Urinary bladder (tissue), 4 donors: ENCODE measurements at places on chromosomes 13 and 19. TPM values are rescaled to one million over a fixed set of nuclear protein-coding genes. Genes with fewer than 3 reads are reported as not detected.

The PPM1N gene
- 0.53 TPM for total RNA-seq

The OR10H1 gene
- 0.05 TPM for total RNA-seq

The TNNI3 gene
- total RNA-seq: not detected

The LSM7 gene
- total RNA-seq: 46.5 TPM

The DLL3 gene
- total RNA-seq: not detected

The PLIN3 gene
- total RNA-seq: 32.3 TPM

The FFAR2 gene
- total RNA-seq: 0.69 TPM

The CRLF1 gene
- 2.5 TPM for total RNA-seq

The C13orf46 gene
- 0.85 TPM for total RNA-seq

The CNOT3 gene
- total RNA-seq: 11.6 TPM

The KRTDAP gene
- total RNA-seq: not detected

The GGACT gene
- 3.5 TPM for total RNA-seq
